CD14-positive monocyte (primary cell): ENCODE measurements at places on chromosomes 4 and X.

DNA sequence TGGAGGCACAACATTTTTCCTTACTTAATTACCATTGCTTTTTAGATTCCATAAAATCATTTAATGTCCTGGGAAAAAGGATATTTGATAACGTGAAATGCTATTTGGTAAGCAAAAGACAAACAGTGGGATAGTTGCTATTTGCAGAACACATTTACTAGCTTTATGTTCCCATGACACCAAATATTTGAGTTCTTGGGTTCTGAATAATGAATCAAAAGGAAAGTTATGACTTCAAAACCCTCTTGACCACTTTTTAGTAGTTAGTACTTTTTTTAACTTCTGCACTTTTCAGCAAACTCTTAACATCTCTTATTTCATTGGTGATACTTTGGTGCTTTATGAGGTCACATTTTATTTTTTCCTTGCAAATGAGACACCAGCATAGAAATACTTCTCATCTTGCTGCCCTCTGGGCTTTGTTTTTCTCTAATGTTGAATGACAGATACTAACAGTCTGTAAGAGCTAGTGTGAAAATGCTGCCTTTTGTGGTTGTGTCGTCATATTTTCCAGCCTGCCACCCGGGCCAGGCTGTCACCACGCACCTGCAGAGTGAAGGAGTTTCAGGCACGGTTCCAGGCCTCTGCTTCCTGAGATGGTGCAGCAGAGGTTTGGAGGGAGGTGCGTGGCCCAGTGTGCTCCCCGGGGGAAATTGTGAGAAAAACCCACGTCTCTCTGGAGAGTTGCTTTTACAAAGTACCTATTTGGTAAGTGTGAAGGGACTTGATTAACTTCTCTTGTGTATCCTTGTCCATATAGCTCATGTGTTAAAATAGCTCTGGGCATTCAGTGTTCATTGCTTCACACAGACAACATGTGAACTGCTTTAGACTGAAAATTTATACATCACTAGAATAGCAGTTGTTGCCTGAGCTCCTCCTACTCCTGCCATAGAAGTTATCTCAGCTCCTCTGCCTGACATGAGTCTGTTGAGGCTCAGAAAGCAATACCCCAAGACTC lies 34.7 kb downstream of the MSL3 start:
- DNase-seq = no peak

DNA sequence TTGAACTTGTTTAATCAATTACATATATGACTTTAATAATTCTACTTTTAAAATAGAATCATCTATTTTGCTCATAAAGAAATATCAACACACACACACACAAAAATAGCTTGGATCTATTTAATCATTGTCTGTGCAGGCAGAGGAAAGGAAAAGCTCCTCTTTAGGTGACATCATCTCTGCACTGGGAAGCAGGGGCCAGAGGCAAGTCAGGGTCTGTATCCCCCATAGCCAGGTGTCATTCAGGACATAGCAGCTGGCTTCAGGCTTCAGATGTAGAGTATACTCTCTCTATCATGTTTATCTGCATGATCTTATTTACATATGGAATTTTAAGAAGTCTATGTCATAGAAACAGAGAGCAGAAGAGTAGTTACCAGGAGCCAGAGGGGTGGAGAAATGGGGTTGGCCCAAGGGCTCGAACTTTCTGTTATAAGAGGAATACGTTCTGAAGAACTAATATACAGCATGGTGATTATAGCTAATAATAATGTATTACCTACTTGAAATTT lies 110.4 kb upstream of the LDB2 start:
- no peak for DNase-seq

GRCh38 chr4:142909908-142910307 lies 63.8 kb upstream of the INPP4B start:
- no peak for DNase-seq

- DNase-seq = no peak
These were observed 5.7 kb downstream of the ZNF280C start for GRCh38 chrX:130263016-130263415.

- no peak for DNase-seq
These were observed 98.0 kb downstream of the RRAGB start for GRCh38 chrX:55815546-55815945.

GRCh38 chr4:144750348-144750747 lies 104.4 kb downstream of the HHIP start:
- DNase-seq = no peak

GRCh38 chr4:122639181-122639580 lies 18.3 kb upstream of the IL21 start:
- DNase-seq = no peak

DNA sequence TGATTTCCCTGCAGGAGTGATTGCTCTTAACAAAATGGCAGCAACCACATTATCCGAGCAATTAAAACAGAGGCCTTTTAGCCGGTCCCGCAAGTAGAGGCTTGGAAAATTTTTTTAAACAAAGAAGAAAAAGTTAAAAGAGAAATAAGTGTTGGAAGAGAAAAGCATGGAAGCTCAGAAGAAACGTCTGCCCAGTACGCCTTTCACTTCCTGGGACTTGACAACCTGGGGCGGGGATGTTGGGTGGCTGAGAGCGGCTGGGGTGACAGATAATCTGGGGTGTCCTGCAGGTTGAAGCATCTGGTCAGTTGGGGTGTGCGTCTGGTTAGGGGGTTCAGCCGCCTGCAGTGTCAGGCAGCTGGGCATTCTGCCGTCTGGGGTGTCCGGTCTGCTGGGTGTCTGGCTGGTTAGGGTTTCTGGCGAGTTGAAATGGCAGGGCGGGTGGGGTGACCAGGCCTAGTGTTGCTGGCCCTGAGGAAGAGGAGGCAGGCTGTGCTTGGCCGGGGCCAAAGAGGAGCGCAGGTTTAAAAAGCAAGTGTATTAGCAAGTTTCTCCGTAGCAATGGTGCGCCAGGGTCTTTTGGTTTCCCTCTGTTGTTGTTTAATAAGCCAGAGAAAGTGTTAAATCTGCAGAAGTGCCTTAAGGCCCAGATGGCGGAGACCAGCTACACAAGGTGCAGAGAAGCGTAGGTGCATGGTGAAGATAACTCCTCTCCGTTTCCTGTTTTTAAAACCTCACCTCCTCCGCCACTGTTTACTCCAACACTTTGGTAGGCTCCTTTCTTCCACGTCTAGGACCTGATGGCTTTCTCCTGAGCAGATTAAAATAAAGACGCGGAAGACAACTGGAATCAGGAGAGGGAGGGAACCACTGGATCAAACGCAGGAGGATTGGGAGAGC lies 5.6 kb downstream of the HAND2 start:
- DNase-seq = no peak

DNA sequence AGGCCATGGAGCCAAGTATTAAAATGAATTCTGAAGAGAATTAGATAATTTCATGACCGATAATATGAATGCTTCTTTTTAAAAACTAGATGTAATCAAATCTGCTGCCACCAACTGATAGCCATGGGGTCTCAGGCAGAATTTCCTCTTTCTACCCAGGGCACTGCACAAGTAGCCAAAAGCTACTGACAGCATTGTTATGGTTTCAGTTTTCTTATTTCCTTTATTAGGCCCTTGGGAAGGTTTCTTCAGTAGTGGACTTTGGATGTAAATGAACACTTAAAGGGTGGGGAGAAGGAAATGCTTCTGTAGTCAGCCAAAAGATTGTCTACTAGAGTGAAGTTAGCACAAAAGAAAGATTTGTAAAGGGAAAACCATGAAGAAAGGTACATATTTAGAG lies 686.0 kb downstream of the ADGRL3 start:
- no peak for DNase-seq

DNA sequence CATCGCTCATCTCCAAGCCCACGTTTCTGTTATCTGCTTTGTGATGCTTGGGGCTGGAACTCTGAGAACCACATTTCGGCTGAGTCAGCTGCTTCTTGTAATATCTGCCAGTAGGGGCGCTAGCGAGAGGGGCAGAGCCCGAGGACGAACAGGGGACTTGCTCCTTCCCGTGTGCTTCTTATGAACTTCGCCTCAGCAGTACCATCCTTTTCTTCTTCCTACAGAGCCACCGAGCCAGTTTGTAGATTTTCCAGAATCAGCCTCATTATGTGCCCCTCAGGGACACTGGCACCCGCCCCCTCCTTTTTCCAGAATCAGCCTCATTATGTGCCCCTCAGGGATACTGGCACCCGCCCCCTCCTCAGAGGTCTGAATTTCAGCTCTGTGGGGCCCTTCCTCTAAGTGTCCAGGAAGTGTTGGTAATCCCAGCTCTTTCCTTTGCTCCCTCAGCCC lies 441.7 kb upstream of the RASGEF1B start:
- DNase-seq = peak; percentile 43

GRCh38 chr4:61149278-61149677 lies 50.8 kb upstream of the ADGRL3 start:
- DNase-seq = no peak
